ENCODE measurements at places on chromosomes 7 and 10.

- no peak for DNase-seq
These were observed 281.2 kb downstream of the SKAP2 start for GRCh38 chr7:26583094-26583648.

DNA sequence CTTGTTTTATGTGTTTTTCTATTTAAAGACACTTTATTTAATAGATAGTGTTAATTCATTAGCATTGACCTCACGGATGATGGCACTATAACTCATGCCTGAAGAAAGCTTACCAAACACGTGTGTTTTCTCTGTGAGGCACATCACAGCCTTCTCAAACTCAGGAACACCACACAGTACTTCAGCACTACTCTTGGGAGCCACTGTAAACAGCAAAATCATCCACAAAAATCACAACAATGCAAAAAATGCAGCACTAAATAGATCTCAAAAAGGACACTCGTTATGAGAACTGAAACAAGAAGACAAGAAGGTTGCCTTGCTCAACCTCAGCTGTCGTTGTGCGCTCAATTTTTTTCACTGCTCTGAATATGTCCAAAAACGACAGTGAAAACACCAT, 12.0 kb upstream of the PARP12 start:
- no peak for DNase-seq

GRCh38 chr10:71134732-71135211, 77.6 kb upstream of the UNC5B start:
- DNase-seq, result no peak

- no peak for DNase-seq
These were observed 91.7 kb downstream of the RNF216 start for GRCh38 chr7:5689716-5690115.

DNA sequence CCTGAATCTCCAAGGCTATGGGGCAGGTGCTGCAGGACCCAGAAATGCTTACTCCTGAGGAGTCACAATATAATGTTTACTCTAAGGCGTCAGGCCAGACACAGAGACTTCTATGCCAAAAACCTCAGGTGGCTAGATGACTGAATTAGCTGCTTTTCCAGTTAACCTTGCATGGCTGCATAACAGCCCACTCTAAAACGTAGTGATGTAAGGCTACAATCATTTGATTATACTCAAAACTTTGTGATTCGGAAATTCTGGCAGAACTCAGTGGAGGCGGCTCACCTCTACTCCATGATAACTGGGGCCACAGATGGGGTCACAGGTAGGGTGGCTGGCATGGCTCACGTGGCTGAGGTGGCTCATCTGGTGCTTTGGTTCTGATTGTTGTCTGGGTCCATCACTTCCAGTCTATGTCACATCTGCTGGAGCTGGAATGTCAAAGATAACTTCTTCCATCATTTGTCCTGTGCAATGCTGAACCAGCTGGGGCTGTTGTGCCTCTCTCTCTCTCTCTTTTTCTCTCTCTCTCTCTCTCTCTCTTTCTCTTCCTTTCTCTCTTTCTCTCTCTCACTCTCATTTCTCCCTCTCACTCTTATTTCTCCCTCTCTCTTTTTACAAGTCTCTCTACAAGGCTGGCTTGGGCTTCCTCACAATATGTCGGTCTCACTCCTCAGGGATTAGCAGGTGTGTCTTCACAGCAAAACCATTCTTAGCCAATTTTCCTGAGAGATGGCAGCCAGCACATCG, 11.8 kb downstream of the TMEM72 start:
- no peak for DNase-seq

GRCh38 chr10:32957341-32958084, 517 bp downstream of the ITGB1 start:
- DNase-seq, result no peak

DNA sequence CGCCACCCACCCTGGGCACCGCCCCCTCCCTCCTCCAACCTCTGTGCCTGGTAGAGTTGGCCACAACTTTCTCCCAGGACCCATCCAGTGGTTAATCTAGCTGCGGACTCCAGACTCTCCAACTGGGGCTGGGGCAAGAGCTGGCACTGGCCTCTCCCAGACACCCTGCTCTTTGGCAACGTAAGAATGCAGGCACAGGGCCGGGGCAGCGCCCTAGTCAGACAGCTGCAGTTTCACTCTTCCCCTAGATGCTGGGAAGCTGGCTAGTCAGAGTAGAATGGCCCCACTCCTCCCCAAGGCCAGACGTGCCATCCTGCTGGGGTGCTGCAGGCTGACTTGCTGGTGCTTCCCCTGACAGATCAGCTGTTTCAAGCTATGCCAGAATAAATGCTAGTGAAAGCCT, 22.1 kb downstream of the HSPA12A start:
- no peak for DNase-seq

DNA sequence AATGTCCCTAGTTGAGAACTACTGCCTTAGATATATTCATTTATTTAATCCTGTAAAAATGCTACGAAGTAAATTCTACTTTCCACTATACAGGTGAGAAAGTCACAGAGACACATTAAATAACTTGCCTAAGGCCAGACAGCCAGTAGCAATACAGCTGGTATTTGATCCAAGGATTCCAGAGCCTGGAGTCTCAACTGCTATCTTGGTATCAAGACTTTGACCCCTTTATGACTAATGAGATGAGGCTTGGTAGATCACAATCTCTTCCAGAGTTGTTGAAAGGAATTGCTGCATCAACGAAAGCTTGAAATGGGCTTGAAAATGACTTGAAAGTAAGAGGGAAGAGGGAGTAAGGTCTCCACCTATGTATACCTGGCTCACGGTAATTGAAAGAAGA, 83.3 kb downstream of the ORC5 start:
- DNase-seq, result no peak

DNA sequence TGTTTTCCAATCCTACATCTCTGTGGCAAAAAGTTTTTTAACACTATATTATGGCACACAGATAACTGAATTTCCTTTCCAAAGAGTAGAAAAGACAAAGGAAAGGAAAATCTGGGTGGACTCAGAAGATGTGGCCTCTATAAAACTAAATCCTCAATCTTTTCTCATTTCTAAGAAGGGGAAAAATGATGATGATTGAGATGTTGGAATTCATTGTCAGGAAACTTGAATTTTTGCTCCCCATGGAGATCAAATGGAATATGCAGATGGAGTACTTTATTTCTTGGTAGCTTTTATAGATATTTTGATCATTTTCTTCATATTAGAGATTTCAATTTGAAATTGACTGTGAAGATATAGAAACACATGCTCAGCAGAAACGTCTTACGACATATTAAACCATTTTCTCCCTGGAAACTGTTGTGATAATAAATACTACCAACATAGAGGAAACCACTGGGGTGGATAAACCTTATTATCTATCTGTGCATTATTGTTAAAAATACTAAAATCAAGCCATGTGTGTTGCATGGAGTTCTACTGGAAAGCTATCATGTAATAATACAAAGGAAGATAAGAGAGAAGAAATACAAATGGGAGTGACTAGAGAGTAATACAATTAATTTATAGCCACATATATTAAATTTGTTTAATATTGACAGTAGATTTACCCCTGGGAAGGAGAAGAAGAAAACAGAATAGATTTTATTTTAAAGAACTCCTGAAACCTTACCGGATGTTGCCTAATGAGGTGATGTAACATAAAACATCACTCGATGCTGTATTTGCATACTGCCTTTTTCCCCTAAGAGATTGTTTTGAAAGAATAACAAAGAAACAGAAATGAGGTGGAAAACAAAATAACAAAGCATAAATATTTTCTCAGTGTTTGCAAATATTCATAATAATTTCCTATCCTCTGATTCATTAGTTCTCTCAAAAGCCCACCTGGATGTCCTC, 931.2 kb upstream of the C7orf33 start:
- DNase-seq, result no peak

GRCh38 chr7:33091111-33091531, 18.1 kb downstream of the RP9 start:
- no peak for DNase-seq

DNA sequence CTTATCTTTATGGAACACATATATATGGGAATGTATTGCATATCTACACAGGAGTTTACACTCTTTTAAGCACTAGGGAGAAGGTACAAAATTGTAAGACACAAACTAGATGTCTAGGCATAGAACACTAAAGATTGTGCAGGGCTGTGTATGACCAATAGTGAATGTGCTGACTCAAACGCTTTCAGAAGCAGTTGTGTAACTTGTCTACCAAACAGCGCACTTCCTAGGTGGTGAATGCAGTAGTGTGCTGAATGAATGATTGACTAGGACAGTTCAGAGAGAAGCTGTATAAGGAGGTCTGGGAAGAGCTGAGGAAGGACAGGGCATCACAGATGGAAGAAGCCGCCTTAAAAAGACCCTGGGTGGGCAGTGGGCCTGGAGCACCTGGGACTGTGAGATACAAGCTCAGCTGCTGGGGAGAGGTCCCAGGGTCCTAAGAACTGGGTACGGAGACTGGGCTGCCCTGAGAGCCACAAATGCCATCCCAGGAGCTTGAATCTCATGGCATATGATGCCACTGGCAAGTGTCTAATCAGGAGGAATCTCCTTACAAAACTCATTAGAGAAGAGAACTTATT, 14.2 kb downstream of the CLRN3 start:
- no peak for DNase-seq

DNA sequence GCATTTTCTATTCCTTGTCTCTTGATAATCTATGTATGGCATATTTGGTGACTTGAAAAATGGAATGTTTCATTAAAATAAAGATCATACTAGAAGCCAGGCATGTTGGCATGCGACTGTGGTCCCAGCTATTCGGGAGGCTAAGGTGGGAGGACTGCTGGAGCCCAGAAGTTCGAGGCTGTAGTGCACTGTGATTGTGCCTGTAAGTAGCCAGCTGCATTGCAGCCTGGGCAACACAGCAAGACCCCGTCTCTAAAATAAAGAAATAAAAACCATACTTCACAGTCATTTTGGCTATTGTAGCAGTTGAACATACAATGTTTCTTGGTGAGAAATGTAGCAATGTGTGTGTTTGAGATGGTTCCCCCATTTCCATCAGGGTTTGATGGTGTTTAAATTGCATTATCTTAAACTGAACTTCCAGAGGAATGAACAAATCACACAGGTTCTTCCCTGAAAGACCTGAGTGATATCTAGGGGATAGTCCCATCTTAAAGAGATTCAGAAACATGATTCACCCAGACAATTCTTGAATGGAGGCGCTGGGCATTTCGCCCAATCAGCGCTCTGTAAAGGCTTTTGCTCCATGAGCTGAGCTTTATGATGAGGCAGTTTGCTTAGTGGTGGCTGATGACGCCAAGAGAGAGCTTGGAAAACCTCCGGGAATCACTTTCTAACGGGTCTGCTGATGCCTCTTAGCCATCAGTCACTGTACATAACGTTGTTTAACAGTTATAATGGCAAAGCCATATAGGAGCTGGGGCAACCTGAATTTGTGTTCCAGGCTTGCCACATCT, 19.4 kb upstream of the BTBD16 start:
- DNase-seq, result no peak

DNA sequence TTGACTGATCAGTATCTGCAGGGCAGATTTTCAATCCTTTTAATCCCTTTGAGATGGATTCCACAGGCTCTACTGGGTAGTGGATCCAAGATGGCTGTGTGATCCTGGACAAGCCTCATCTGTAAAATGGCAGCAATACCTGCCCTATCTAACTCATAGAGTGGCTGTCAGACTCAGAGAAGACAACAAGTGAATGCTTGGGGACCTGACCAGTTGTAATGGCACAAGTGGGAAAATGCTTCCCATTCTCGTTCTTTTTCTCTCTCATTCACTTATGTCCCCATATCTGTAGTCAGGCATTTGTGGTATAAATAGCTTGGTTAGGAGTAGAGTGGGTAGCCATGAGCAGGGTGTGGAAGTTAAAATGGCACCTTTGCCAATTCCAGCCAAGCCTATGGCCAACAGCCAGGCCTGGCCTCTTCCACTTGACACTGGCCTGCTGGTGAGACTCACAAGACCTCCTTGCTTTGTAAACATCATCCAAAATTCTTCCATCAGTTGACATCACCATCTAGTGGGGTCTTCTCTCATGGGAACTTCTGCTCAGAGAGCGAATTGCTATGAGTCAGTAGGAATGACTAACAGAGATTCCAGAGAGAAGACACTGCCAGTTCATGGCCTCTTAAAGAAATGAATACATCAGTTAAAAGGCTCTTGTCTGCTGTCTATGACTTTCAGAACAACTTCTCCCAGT, 150.1 kb downstream of the PLPP4 start:
- no peak for DNase-seq

DNA sequence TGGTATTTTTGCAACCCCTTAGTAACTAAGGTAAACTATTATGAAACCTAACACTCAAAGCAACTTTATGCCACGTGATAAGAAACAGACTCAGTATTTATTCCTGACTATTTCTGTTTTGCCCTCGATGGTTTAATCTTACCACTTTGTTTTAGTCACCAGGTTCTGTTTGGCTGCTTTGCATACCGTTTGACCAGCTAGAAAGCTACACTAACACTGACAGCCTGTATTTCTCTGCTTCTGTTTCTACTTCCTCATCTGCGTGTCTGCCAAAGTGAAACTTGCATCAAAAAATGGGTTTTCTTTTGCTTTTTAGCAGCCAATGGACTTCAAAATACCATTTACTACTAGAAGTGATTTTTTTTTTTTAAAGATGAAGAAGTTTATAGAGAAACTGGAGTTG, 802.5 kb downstream of the GRM8 start:
- DNase-seq, result no peak

- DNase-seq, result no peak
These were observed 230.0 kb downstream of the SNX13 start for GRCh38 chr7:17710312-17710711.

GRCh38 chr7:121041516-121042148, 53.1 kb downstream of the CPED1 start:
- no peak for DNase-seq

GRCh38 chr7:105838627-105839231, 37.7 kb downstream of the ATXN7L1 start:
- no peak for DNase-seq

DNA sequence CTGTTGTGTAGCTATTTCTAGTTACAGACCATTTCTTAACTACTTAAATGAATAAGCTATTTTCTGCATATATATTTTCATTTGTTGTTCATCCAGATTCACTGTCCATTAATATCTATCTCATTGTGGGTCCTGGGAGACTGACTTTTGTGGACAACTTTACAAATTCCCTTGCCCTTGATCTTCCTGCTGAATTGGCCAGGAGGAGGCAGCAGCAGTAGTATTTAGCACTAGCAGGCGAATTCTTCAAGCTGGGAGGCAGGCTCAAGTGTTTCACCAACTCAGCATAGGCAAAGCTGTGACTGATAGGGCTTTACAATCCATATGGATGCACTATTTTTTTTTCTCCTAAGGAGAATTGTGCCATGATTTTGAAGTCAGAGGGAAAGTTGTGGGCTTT, 461.0 kb upstream of the NRG3 start:
- no peak for DNase-seq

- DNase-seq, result no peak
These were observed 109.5 kb upstream of the TMEM72 start for GRCh38 chr10:44801383-44802327.

DNA sequence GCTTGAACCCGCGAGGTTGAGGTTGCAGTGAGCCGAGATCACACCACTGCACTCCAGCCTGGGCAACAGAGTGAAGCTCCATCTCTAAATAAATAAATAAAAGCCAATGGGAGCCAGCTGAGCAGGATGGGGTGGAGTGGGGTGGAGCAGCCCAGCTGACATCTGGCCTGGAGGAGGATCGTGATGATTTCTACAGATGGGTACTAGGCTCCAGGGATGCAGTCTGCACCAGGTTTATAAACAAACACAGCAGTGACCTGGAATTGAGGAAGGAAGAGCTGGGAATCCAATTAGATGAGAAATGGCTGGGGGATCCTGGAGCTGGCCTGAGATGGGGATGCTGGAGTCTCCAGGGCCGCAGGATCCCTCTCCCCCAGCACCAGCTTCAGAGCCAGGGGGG, 7.3 kb upstream of the GRIFIN start:
- no peak for DNase-seq

Measured in activated T-cell treated with anti-CD3 and anti-CD28 coated beads for 1 hour (primary cell).